GM10248 (cell line): ENCODE measurements at places on chromosomes 7 and 10.

DNA sequence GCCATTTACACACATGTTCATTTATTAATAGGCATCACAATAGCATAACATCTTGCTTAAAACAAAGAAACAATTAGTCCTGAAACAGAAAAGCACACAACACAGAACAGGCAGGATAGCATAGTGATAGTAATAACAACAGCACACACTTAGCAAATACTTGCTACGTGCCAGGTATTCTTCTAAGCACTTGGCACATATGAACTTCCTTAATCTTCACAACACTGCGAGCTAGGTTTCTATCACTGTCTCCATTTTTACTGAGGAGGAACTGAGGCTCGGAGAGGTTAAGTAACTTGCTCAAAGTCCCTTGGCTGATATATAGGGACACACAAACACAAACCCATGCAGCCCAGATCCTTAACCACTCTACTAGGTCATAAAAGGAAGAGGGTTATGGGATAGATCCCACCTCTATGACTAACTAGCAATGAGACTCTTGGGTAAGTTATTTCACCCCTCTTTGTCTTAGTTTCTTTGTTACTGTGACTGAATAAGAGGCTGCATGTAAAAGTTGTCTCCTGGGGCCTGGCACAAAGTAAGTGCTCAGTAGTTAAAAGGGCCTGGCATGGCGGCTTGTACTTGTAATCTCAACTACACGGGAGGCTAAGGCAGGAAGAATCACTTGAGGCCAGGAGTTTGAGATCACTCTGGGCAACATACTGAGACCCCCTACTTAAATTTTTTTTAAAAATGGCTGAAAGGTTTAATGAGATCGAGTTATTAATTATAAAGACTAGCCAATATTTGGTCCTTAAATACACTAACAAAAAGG lies 181.0 kb upstream of the RHOBTB1 start:
- DNase-seq: no peak

GRCh38 chr10:74502963-74503608 lies 323.3 kb upstream of the KAT6B start:
- DNase-seq: no peak

- peak; percentile 54 for DNase-seq
Observed at GRCh38 chr7:31122649-31123058, 70.5 kb downstream of the ADCYAP1R1 start.

DNA sequence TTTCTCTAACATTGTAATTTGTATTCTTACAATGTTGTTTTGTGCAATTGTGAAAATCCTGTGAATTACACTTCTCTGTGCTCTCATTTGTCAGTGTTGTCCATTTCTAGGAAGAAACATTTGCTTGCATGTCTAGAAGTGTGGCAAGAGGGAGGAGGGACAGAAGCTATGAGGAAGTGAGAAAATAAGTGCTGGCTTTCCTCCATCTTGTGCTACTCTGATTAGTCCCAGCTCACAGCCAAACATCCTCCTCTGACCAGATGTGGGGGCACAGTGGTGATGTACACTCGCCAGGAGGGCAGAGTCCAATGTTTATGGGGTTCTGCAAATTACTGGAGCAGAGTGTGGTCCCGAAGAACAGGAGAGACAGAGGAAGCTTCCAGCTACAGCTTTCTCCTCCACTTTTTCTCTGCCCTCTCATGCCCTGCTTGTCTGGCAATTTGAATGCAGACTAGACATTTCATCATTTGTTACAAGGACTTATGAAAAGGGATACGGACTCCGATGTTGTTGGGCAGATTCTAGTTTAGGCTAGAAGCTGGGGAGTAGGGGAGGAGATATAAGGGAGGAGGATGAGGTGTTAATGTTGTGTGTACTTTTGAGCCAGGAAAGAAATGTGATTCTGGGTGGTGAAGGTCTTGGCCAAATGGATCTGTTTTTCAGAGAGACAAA lies 131.0 kb upstream of the C1GALT1 start:
- DNase-seq: peak; percentile 18

DNA sequence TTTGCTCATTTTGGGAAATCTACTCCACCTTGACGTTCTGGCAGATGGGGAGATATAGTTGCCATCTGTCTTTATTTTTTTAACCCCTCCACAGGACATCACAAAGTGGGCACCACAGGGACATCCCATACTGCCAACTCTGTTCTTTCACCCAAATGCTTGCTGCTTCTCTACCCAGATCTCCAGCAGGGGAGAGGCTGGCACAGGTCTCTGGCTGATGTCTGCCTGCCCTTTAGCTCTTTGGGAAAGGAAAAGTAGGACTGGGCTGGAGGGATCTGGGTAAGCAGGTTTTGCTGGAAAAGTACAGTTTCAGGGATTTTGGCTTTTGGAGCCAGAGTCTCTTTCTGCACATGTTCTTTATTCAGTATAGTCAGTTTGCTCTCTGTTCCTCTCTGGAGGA lies 156.7 kb downstream of the ANLN start:
- no peak for DNase-seq

DNA sequence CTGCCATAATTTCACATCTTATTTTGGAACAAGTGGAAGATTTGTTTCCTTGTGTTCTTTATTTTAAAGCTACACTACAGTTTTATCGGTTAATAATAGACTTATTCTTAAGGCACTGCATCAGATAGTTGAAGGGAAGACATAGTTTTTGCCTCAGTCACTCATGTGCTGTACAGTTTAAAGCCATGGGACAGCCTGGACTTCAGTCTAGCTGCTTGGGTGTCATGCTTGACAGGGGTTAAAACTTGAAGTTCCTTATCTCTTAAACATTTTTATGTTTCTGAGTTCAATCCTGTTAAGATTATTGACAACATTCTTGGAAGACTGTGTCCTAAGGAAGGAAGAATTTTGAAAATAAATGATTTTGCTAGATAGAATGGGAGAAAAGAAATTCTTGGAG lies 49.7 kb downstream of the PPP1R9A start:
- DNase-seq: no peak

- no peak for DNase-seq
Observed at GRCh38 chr7:100847360-100847759, 5.2 kb upstream of the SLC12A9 start.

- DNase-seq: no peak
Observed at GRCh38 chr10:88228130-88228529, 355.0 kb downstream of the RNLS start.

DNA sequence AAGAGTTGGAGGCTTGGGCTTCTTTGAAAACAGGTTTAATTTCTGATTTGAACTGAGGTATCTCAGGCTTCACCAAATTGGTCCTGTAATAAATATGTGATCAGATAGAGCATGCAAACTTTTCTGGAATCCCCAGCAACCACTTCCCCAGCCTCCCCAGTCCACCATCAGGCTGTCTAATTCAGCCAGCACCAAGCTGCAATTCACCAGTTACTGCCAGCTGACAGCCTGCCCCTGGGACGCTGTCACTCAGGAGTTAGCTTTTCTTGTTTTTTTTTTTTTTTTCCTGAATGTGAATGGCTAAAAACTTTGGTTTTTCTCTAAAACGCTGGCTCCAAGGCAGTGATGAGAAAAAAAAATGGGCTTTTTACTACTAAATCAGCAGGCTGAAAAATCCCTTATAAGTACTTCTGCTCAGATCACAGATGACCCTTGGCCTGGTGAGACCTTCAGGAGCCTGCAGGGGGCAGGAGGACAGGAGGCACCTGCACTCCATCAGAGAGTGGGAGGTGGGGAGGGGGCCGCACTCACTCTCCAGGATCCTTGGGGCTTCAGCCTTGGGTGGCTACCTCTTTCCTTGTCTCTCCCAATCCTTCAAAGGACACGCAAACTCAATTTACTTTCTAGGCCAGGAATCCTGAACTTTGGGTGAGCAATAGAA lies 349.4 kb downstream of the GATA3 start:
- DNase-seq: no peak

- DNase-seq: no peak
Observed at GRCh38 chr10:48779077-48779476, 94.4 kb downstream of the WDFY4 start.

- DNase-seq: no peak
Observed at GRCh38 chr7:131606346-131607290, 50.2 kb upstream of the PODXL start.

DNA sequence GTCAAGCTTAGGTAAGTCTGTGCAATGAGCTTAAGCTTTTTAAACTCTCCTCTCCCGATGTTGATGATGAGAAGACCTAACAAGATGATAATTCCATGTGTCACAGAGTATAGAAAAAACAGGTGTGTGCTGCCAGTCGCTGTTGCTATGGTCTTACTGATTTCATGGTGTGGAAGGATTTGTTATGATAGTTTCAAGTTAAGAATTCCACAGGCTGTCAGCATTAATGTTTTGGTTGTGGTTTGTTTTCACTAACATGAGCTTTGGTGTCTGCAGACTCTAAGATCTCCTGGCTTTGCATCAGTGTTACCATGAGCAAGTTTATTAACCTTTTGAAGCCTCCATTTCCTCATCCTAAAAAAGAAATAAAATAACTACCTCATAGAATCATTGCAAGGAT lies 123.7 kb downstream of the NSUN6 start:
- no peak for DNase-seq

DNA sequence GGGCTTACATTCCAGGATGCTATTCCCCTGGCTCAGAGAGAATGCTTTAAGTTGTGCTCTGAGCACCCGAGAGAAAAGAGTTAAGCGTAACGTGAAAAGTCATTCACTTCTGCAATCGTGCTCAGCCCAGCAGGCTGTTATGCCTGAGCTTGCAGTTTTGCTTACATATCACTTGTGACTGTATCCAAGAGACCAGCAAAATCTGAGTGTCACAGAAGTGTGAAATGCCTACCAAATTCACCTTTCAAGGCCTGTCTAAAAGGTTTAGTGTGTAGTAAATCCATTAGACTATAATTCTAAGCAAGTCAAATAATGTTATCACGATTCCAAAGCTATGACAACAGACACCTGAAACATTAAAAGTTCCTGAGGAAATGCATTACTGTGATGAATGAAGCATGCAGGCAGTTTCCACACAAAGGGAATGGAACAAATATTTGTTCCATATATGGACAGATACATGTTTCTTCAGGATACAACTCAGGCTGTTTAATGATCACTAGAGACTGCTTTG lies 20.1 kb downstream of the ITGB1 start:
- DNase-seq: no peak

DNA sequence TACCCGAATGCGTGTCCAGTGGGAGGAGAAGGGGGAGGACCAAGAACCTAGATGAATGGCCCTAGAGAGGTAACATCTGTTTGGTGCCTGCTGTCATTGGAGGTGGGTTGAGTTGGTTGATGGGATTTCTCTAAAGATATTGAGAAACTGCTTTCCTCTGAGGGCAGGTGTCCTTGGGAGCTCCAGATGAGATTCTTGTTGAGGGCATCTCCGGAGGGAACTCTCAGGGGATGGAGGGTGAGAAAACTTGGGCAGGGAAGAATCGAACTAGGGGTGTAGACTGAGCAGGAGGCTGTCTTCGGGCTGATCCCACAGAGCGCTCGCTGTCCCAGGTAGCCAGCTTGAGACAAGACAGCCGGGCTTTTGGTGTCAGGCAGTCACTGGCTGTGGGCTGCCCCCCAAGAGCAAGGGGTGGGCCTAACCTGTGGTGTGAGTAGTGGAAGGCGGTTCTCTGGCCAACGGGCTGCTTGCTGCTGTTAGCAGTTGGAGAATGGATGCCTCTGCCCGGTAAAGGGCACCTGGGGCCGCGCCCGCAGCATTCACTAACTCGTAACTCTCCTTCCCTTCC lies 3.7 kb downstream of the IRF5 start:
- no peak for DNase-seq

DNA sequence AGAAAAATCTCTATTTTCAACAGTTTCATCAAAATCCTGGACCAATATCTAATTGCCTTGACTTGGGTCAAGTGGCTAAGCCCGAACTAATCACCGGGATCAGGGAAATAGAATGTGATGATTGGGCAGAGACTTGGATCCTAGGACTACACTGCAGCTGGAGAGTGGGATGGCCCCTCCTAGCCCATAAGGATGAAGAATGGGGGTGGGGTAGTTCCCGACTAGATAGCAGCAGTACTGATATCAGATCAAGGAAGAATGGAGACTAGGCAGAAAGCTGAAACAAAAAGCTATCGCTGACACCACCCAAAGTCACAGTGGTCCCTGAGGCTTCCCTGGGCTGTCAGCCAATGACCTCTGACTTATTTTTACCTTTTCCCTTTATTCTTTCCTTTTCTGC lies 160.4 kb upstream of the PHYHIPL start:
- no peak for DNase-seq

DNA sequence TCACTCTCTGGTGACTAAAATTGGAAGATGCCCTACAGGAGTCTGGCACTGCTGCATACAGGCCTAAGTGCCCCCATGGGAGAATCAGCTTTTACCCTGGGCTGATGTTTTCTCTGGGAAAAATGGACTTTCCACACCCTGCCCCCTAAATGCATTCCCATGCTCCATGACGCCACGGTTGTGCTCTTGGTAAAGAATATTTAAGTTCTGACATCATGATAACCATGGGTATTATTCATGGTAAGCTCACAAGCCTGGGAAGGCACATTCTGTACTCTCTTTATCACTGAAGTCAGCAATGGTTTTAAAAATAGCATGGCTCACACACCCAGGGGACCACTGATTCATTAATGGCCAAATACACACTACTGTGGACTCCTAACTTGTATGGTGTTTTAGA lies 43.4 kb downstream of the HIPK2 start:
- no peak for DNase-seq

GRCh38 chr10:18240185-18240882 lies 100.1 kb downstream of the CACNB2 start:
- no peak for DNase-seq

- peak; percentile 67 for DNase-seq
Observed at GRCh38 chr7:77699056-77699455, 2.8 kb downstream of the RSBN1L start.

GRCh38 chr10:66782776-66783175 lies 143.1 kb upstream of the LRRTM3 start:
- DNase-seq: no peak

DNA sequence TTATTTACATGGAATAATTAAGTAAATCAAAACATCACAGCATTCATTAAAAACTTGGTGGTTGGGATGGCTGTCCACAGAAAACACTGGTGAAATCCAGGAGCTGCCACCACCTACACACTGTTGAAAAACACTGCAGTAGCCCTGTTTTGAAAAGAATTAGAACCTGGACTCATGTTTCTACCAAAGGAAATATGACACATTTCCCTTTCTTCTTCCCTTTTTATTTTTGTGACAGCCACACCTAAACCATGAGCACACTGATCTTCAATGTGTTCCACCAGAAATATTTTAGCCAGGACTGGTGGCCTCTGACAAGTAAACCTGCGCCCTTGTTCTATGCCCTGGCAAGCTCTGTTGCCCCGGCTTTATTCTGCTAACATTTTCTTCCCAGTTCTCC lies 3.3 kb downstream of the TMEM140 start:
- no peak for DNase-seq

DNA sequence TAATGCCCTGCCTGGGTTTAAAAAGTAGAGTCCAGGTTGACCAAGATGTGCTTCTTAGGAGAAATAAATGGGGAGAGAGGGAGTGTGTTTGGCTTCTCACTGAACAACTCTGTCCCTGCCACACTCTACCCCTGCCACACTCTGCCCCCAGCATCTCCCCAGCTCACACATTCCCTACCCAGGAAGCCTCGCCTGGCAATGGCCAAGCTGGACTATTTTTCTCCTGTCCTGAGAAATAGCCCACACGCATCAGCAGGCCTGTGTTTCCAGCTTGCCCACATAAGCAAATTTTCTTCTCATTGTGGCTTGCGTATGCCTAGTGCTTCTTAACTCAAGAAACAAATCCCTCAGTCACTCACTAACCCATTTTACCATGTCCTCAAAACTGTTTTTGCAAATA lies 1.8 kb downstream of the LRRC18 start:
- DNase-seq: no peak
